ENCODE measurements at places on chromosomes 3 and 15. TPM values are rescaled to one million over a fixed set of nuclear protein-coding genes. Genes with fewer than 3 reads are reported as not detected.
A peak's percentile ranks its signal among the peaks of the same experiment; 100 is the strongest.

- peak; percentile 43 for DNase-seq
These were observed 73.4 kb downstream of the CCK start for GRCh38 chr3:42192334-42193200.

GRCh38 chr3:195185583-195185982 is 85.4 kb downstream of the XXYLT1 start:
- DNase-seq = no peak

GRCh38 chr15:31212326-31213080 is 111.0 kb upstream of the TRPM1 start:
- DNase-seq = no peak

DNA sequence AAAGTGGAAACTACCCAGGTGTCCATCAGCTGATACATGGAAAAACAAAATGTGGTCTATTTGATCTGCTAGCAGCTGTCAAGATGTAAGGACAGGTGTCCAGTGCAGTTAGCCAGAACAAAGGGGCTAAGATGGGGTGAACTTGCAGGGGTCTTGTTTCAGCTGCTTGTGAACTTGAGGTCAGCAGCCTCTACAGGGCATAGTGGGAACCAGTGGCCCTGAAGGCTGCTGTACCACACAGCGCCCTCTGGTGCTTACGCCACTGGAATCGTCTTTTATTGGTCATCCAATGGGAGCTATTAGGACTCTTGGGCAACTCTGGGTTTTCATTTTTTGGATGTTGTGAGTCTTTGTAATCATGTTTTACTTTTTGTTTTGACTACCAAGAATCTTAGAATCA is 62.2 kb upstream of the CTSH start:
- peak; percentile 50 for DNase-seq

- DNase-seq = no peak
These were observed 80.3 kb downstream of the TMEM266 start for GRCh38 chr15:76140074-76140464.

Gene MRPL46
- total RNA-seq = 16.4 TPM

- DNase-seq = no peak
These were observed 872.3 kb downstream of the ROBO1 start for GRCh38 chr3:78895528-78895927.

GRCh38 chr3:86995537-86995936 is 4.6 kb upstream of the VGLL3 start:
- peak; percentile 89 for DNase-seq

DNA sequence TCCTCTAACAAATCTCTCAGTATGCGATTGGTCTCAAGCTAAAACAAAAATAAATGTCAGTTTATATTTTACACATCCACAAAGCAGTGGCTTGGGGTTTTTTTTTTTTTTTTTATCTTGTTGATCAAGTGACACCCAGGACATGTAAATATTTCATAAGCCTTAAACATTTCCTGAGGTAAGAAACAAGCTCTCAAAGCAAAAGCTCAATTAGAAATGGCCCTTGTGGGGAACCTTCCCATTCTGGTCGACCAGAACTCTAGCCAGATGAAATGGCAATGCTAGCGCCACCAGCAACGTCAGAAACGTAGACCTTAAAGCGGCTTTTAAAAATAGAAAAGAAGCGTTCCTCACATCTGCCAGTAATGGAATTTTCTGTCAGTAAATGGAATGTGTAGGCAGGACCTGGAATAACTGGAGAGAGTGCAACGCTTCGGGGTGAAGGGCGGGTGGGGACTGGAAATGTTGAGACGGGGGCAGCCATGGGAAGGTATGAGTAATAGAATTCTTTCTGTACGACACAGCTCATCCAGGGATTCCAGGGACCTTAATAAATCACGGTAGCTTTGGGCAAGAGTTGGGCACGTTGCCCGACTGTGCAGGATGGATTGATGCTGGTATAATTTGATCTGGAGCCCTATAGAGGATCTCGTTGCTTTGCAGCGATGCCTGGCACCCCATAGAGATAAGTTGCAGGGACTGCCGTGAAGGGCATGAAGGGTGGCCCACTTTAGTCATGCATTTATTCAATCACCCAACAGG is 44.4 kb downstream of the BTD start:
- DNase-seq = peak; percentile 94

DNA sequence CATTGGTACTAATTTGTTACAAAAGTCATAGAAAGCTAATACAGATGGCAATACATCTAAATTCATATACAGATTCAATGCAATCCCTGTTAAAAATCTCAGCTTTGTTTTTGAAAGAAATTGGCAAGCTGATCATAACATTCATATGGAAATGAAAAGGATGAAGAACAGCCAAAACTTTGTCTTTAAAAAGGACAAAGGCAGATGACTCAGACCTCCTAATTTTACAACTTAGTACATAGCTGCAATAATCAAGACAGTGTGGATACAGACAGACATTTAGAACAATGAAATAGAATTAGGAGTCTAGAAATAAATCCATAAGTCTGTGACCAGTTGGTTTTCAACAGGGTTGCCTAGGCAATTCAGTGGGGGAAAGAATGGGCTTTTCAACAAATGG is 63.3 kb downstream of the AQP9 start:
- peak; percentile 45 for DNase-seq

DNA sequence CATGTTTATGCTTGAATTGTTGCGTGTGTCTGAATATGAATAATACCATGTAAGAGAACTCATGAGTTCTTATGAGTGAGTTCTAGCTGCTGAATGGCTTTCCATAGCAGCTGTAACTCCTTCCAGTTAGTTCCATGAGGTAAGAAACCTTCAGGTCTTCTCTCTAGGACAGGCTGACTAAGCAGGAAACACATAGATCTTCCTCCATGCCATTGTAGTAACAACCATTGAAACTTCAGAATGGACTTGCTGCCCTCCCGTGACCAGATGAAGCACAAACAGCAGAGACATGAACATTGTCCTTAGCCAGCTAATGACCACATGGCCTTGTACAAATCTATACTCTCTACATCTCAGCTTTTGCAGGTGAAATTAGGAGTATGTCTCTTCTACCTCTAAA is 200.0 kb downstream of the ZNF385D start:
- DNase-seq = no peak

DNA sequence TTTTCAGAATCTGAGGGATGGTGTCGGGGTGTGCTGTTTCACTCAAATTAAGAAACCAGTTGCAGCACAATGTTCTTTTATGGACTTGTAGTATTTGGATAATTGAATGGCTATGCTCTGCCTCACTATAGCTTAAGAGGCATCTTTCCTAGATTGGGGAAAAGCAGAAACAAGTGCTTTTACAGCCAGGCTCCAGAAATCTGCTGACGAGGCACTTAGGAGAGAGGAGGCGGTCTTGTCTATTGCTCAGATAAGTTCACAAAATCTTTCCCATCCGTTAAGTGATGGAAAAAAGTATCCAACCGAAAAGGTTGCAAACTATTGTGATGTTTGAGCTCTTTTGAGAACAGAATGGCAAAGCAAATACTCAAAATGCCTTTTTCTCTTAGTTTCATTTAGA is 336.1 kb upstream of the RARB start:
- DNase-seq = no peak

DNA sequence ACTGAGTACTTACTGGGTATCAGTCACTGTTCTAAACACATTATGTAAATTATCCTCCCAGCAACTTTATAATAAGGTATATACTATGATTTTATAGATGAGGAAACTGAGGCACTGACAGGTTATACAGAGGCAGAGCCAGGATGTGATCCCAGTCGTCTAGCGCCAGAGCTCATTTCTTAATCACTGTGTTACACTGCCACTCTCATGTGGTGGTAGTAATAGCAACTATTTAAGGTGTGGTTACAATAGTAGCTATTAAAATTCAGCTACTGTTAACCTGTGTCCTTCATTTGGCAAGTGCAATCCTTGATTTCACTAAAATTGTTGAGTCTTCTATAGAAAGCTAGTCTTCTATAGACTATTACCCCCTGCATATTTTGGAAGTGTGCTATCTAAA is 43.1 kb upstream of the TRPC1 start:
- no peak for DNase-seq

Gene SNTN
- total RNA-seq = not detected

GRCh38 chr15:58562135-58562534 is 130.3 kb downstream of the LIPC start:
- DNase-seq = no peak

DNA sequence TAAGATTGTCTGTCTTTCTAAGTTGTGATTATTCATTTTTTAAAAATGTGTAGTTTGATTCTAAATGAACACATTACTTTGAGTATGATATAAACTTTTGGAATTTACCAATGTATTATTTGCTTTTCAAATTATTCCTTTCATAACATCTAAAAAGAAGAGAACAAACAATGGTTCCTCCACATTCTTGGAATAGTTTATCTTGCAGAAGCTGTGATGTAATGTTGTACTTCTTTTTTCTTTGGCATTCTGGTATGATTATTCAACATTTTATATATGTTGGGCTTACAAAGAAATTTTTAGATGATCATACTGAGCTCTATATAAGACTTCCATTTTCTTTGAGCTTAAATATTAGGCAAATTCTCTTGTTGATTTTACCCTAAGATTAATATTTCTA is 419.2 kb downstream of the DIPK2A start:
- no peak for DNase-seq

Gene CLDN18
- total RNA-seq = not detected

Gene GPR15
- not detected for total RNA-seq

Gene FEZF2
- total RNA-seq = not detected

DNA sequence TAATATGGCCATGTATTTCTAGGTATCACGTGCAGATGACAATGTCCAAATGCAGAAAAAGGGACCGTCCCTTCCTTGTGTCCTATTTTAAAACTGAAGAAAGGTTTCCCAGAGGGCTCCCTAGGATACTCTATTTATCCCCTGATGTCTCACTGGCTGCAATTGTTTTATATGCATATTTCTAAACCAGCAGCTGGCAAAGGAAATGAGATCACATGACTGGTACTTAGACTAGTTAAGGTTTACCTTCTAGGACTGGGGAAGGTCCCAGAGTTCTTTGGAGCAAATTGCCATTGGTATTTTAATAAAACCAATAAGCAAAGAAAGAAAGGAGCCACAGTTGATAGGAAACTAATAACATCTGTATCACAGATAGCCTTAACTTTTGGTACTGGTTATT is 29.5 kb downstream of the GTF2E1 start:
- DNase-seq = no peak

All from IMR-90 (cell line).